ENCODE measurements at places on chromosomes 12 and 14.

GRCh38 chr14:52918486-52918885, 32.4 kb downstream of the FERMT2 start:
- DNase-seq: peak; percentile 82

DNA sequence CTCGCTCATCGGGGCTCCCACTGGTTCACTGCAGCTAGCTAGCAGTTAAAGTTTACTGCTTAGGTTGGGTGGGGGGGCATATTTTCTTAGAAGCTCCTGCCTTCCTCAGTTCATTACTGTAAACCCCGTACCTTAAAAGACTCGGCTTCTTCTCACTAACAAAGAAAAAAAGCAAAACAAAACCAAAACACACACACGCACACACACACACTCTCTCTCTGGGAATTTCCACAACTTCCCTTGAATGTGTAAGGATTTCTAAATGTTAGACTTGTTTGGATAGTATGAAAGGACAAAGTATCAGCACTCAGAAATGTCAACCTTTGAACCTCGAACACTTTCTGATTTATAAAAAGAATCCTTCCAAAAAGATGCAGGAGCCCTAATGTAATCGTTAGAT, 927 bp downstream of the PTHLH start:
- DNase-seq: no peak

GRCh38 chr14:30914812-30915211, 40.5 kb downstream of the COCH start:
- no peak for DNase-seq

- DNase-seq: no peak
Measured at GRCh38 chr12:85283560-85283959, 3.5 kb downstream of the ALX1 start.

DNA sequence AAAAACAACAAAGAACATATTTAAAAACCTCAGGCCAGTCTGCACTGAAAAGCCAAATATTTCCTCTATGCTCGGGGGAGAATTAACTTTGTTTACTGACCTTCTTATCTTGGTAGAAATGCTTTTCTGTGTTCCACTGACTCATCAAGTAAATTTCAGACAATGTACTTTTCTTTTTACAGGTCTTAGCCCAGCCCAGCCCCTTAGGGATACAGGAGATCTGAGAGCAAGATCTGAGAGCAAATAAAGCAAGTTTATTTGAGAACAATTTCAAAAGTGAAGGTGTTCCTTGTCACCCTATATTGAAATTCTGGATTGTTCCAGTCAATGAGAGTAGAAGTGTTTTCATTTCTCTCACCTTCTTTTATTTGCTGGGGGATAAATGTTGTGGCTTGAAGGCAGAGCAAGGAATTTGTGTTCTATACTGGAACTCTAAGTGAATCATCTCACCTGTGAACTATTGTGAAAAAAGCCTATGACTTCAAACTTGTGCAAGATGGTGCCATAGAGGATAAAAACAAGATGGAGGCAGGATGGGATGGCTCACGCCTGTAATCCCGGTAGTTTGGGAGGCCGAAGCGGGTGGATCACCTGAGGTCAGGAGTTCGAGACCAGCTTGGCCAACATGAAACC, 7.9 kb upstream of the GPRC5A start:
- no peak for DNase-seq

DNA sequence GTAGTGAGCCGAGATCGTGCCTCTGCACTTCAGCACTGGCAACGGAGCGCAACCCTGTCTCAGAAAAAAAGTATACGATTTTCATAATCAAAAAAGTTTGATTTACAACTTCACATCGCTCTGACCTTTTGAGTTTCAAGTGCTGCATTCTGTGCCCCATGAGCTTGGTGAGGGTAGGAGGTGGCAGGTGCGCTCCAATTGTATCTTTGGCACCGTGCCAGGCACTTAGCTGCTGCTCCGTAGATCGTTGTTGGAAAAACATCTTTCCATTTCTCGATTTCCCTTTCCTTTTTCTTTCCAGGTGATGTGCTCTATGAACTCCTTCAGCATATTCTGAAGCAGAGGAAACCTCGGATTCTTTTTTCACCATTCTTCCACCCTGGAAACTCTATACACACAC, 203.7 kb downstream of the ETV6 start:
- DNase-seq: no peak

GRCh38 chr14:100523843-100524169, 63.4 kb downstream of the BEGAIN start:
- no peak for DNase-seq

- no peak for DNase-seq
Measured at GRCh38 chr12:91923864-91924263, 221.8 kb downstream of the BTG1 start.

DNA sequence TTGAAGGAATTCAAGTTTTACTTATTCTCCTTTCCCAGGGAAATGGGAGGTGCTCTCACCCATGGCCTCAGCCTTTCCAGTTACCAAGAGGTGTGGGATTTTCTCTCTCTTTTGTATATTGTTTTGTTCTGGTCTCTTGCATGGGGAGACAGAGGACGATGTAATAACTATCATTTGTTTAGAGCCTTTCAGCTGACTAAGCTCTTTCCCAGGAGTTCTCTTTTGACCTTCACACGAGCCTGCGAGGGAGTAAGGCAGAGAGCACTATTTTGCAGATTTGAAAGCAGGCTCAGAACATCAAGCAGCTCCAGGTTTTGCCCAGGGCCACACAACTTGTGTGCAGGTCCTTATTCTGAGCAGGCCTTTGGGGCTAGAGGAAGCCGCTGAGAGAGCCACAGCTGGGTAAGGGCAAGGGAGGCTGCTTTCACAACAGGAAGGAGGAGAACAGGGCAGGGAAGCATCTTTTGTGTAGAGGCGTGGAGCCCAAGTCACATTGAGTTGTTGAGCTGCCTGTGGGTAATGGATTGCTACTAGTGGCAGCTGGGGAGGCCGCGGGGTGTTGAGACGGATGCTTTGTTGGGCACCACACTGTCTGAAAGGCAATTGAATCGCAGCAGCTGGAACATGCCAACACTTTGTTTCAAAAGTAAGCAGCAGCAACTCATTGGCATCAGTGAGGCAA, 116.2 kb downstream of the PRMT8 start:
- no peak for DNase-seq

DNA sequence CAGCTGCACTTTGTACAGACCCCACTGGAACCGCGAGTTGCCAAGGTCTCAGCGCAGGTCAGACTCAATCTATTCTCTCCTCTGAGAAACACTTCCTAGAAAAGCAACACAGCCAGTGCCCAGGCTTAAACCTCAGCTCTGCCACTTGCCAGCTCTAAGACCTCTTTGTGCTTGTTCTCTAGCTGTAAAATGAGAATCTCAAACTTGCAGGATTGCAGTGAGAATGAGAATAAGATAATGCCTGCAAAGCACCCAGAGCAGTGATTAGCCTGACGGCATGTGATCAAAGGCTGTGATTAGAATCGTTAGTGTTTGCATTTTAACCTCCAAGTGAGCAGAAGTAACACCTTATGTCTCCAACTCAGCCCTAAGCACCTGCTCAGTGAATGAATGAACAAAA, 21.3 kb downstream of the ANO2 start:
- no peak for DNase-seq

DNA sequence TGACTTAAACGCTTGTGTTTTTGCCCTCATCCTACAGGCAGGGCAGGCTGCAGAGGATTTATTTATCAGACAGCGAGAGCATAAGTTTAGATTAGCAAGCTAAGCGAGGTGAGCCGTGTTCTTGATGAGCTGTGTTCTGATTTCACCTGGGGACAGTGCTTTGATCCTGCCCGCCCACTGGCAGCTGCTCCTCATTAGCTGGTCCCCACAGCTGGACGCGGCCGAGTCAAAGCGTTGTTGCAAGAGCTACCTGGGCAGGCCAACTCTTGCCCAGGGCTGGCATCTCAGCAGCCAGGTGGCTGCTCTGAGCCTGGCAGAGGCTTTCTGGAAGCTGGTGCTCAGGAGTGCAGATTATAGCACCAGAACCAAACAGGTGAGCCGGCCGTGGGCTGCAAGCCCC, 46.8 kb upstream of the BEGAIN start:
- DNase-seq: no peak

DNA sequence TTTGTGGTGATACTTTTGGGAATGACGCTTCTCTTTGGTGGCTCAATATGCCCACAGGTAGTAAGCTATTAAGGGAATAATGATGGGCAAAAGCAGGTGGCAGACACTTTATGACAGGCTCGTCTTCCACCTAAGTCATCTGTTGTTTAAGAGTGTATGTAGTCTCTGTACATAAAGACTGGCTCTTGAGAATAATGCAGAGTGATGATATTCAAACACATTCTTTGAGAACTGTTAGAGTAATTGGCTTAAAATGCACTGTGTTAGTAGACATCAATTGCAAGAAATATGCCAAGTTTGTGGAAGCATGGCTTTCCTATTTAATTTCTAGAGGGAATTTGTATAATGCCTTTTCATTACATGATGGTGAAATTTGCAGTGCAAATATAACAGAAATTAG, 694.8 kb upstream of the MIS18BP1 start:
- no peak for DNase-seq

GRCh38 chr12:15346488-15346887, 24.2 kb downstream of the PTPRO start:
- DNase-seq: no peak

GRCh38 chr14:81276073-81277069, 55.6 kb upstream of the GTF2A1 start:
- no peak for DNase-seq
